ENCODE measurements at places on chromosomes 1 and 21.
A peak's percentile ranks its signal among the peaks of the same experiment; 100 is the strongest.

DNA sequence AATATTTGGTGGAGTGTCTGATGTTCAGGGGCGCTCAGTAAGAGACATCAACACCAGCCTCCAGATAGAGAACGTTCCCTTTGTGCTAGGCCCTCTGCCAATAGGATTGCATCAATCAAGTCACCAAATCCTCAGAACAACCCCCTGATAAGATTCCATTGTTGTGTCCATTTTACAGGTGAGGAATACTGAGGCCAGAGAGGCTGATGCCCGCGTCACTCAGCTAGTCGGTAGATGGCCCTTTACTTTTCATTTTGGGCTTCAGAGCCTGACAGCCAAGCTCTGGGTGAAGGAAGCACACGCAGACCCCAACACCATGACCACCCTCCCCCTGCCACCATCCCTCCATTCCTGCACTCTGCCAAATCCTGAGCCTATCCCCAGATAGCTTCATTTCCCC lies 406.2 kb downstream of the PTPRU start:
- DNase-seq, result no peak

DNA sequence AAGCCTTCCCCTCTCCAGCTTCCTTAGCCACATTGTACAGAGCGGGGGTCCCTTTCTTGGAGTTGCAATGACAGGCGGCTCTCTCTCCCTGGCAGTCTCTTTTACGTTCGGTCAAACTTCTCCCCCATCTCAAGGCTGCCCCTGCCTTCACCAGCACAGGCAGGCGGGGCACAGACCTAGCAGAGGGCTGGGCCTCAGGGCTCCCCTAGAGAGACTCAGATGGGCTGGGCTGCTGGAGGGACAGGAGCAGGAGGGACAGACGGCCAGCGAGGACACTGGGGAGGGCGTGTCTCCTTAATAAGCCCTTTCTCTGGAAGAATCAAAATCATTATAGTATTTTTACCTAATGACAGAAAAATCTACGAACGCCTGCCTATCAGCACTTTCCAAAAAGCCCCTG lies 79.6 kb downstream of the CASZ1 start:
- DNase-seq, result peak; percentile 35

- DNase-seq, result no peak
Measured at GRCh38 chr1:34127006-34128000, 37.7 kb downstream of the CSMD2 start.

- no peak for DNase-seq
Measured at GRCh38 chr1:93056214-93056613, 22.9 kb upstream of the MTF2 start.

- no peak for DNase-seq
Measured at GRCh38 chr1:115650961-115651360, 9.2 kb downstream of the VANGL1 start.

DNA sequence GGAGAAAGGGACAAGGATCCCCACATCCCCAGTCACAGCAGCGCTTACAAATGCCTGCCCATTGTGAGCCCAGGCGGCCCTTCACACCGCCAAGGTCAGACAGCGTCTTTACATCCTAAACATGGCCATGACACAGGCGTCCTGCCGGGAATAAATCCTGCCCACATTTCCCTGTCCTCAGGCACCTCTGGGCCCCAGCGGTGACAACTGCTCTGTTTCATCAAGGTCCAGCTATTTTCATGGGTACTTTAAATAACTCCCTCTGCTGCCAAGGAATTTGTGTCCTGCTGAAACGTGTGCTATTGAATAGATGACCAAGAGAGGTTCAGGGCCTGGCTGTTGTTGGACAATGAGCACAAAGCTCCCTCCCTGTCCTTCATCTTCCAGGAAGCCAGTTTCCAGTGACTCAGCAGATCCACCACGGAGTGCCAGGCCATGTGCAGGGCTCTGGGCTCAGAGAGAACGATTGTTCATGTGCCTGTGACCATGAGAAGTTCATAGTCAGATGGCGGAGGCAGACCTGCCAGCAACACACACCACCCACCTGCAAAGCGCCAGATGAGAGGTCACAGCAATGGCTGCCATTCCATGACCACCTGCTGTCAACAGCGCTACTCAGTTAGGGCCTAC lies 195.8 kb downstream of the MATN1 start:
- DNase-seq, result peak; percentile 77

GRCh38 chr1:242147096-242147976 lies 148.4 kb upstream of the MAP1LC3C start:
- no peak for DNase-seq

GRCh38 chr1:204483791-204484190 lies 10.8 kb downstream of the PIK3C2B start:
- DNase-seq, result no peak

GRCh38 chr21:26168371-26168770 lies 2.2 kb downstream of the APP start:
- no peak for DNase-seq

- no peak for DNase-seq
Measured at GRCh38 chr1:226654046-226654667, 84.9 kb downstream of the ITPKB start.
